ENCODE measurements at places on chromosomes 5 and 9.
A peak's percentile ranks its signal among the peaks of the same experiment; 100 is the strongest.

GRCh38 chr5:122858451-122858850, 13.0 kb downstream of the SNX24 start:
- no peak for DNase-seq

- no peak for DNase-seq
Observed at GRCh38 chr5:9658706-9659105, 28.6 kb upstream of the TAS2R1 start.

- DNase-seq = no peak
Observed at GRCh38 chr9:37198039-37198729, 77.8 kb downstream of the ZCCHC7 start.

GRCh38 chr5:32505756-32506155, 61.2 kb upstream of the ZFR start:
- no peak for DNase-seq

DNA sequence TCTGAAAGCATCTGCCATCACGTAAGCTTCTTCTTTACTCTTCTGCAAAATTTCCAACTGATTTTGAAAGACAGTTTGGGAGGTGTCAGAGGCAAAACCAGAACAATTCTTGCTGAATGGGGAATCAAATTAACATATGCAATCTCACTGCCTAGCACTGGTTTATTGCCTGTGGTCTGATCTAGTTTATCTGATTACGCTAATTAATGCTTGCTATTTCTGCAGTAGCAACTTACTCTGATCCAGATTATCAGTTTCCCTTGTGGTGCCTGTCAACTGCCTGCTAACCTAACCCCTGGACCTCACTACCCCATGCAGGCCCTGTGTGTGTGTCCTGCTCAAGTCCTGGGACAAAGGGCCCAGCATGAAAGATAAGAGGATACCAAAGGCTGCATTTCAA, 40.3 kb downstream of the CCDC125 start:
- DNase-seq = no peak

DNA sequence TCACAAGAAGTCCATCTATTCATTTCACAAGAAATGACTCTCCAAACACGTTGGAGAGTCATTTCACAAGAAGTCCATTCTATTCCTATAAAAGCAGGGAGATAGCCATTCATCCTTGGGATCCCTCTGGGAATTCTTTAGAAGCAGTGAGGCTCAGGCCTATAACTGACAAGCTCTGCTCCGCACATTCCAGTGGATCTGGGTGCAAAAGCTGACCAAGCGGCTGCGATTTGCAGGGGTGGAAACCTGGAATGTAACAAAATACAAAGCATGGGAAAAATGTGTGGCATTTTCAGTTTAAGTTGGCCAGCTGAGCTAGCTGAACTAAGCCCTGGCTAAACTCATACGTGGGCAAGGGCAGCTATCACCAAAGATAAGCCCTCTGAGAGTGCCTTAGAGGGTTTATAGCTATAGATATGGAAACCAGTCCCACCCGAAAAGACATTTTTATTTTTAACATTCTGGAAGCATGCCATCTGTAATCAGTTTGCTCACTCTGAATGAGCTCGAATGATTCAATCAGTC, 8.7 kb downstream of the TAS2R1 start:
- no peak for DNase-seq

GRCh38 chr5:54531546-54531945, 14.0 kb downstream of the SNX18 start:
- no peak for DNase-seq

DNA sequence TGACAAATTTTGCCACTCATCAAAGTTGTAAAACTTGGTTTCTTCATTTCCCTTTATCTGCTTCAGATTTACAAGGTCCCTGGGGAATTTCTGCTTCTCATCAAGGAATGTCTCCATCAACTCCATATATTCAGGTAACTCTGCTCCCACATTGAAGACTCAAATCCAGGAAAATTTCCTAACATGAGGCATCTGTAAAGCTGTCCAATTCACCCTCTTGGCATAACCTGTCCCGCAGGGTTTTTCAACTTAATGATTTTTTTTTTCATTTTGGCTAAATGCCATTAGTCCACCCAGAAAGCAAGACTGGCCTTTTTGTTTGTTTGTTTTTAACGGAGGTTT, 50.2 kb upstream of the SLC30A5 start:
- DNase-seq = no peak

- no peak for DNase-seq
Observed at GRCh38 chr5:116766470-116766947, 191.9 kb upstream of the SEMA6A start.

DNA sequence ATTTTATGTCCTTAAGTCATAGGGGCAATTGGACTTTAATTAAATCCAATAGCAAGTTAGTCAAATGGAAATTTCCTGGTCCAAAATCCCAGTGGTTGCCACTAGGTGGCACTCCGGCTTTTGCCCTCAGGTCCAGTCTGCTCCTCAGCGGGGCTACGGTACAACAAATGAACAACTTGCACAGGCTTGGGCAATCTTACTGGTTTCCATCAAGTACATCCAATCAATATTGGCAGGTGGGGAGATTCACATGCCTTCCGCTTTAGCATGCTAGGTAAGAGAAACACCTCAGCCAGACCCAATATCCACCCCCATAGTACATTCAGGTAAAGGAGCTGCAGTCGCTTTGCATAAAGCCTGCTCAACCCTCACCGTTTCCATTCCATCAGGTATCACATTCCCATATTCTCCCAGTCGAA, 6.3 kb upstream of the MXD3 start:
- peak; percentile 83 for DNase-seq

DNA sequence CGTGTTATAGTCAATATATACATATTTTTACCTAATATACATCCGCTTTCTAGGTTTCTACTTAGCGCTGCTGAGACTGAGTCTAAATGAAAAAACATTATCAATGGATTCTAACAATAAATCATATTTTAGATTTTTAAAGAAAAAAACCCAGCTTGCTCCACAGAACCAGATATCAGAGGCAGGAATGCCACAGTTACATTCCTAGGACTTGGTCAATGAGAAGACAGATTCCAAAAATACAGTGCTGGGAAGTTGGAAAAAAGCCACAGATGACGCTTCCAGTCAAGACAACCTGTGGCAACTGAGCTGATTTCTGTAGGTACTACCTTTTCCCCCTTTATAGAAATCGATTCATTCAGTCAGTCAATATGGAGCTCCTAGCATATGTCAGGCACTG, 577 bp upstream of the CCDC112 start:
- DNase-seq = no peak

GRCh38 chr5:126855266-126855665, 78.3 kb downstream of the LMNB1 start:
- DNase-seq = no peak

DNA sequence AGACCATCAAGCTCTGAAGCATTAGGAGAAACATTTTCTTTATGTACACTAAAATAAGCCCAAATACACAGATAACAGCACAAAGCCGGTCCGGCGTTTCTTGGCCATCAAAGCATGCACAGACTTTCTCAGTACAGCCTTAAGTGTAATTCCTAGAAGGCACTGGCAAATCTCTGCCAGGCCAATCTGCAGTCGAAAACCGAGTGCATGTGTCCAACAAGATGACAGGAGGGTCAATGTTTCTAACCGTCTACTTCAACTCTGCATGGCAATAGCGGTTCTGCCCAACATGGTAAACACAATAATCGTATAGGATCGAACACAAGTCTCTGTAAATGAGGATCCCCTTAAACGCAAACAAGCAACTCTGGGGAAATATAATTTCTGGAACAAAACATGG, 1.1 kb downstream of the ARL15 start:
- DNase-seq = no peak

GRCh38 chr5:64286381-64286780, 120.7 kb downstream of the RNF180 start:
- no peak for DNase-seq

GRCh38 chr5:168159425-168159824, 132.0 kb upstream of the WWC1 start:
- DNase-seq = no peak

Data from CD4-positive, alpha-beta T cell treated with Interleukin-15 for 4 hours (primary cell).